ENCODE measurements at places on chromosomes 1 and 21. TPM values are rescaled to one million over a fixed set of nuclear protein-coding genes. Genes with fewer than 3 reads are reported as not detected.

NENF gene
- total RNA-seq = 37.6 TPM

TAS1R1 gene
- total RNA-seq = not detected

ASAP3 gene
- 0.35 TPM for total RNA-seq

PPIAL4G gene
- total RNA-seq = 0.26 TPM

GPX7 gene
- 15.3 TPM for total RNA-seq

LRRC3 gene
- 3.9 TPM for total RNA-seq

LRIF1 gene
- total RNA-seq = 21.3 TPM

KCNH1 gene
- not detected for total RNA-seq

CD52 gene
- total RNA-seq = 951 TPM

GRCh38 chr1:4602462-4603294, 51.7 kb upstream of the AJAP1 start:
- H3K4me1 ChIP-seq = no peaks in the 10 kb centered on the region
- H3K4me3 ChIP-seq = no peak overlapping the region

GRCh38 chr1:7991504-7992440, 30.3 kb downstream of the PARK7 start:
- no peak for DNase-seq
- no peak overlapping the region for H3K4me3 ChIP-seq
- no peak overlapping the region for H3K27ac ChIP-seq

DNA sequence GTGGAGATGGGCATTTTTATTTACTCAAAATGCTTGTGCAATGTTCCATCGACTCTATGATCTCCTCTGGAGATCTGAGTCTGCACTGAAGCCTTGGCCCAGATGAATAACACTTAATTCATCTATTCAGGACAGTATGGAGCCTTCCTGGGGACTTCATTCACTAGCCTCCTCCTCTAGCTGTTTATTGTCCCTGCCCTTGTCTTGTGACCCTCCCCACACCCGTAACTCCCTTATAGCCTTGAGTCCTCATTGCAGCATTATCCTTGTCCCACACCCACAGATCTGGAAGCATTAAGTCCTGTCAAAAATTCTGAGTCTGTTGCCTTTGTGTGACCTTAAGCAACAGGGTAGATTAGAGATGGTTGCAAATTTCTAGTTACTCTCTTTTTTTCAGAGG, 138.3 kb upstream of the LMO4 start:
- no peaks in the 10 kb centered on the region for H3K4me1 ChIP-seq
- no peak overlapping the region for H3K27ac ChIP-seq
- DNase-seq = no peak
- peaks cover 31% of the 10 kb centered on the region for H3K27me3 ChIP-seq
- H3K4me3 ChIP-seq = no peak overlapping the region

GRCh38 chr1:85607921-85608265, 27.3 kb downstream of the CCN1 start:
- no peaks in the 10 kb centered on the region for H3K27me3 ChIP-seq

DNA sequence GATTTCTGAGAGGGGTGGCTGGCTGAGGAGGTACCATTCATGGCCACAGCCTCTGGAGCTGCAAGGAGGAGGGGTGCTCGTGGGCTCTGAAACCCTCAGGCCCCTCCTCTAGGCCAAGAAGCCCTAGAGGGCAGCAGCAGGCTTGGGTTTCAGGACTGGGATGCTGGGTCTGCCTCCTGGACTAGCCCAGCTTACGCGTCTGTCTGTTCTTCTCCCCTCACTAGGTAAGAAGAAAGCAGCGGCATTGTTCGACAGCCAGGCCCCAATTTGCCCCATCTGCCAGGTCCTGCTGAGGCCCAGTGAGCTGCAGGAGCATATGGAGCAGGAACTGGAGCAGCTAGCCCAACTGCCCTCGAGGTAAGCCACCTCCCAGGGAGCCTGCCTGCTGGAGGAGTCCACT, 60.3 kb downstream of the TMEM53 start:
- H3K36me3 ChIP-seq = no peaks in the 10 kb centered on the region
- H3K27ac ChIP-seq = no peak overlapping the region
- peaks cover 3% of the 10 kb centered on the region for H3K27me3 ChIP-seq
- no peak for DNase-seq
- no peak overlapping the region for H3K4me3 ChIP-seq

- peak; percentile 39 for DNase-seq
- peaks cover 31% of the 10 kb centered on the region for H3K36me3 ChIP-seq
- peaks cover 45% of the 10 kb centered on the region for H3K4me1 ChIP-seq
- no peaks in the 10 kb centered on the region for H3K27me3 ChIP-seq
- H3K27ac ChIP-seq = no peak overlapping the region
Measured at GRCh38 chr1:206606867-206607266, 5.4 kb downstream of the EIF2D start.

- DNase-seq = no peak
- no peaks in the 10 kb centered on the region for H3K27me3 ChIP-seq
- H3K4me3 ChIP-seq = no peak overlapping the region
- H3K4me1 ChIP-seq = peaks cover under 1% of the 10 kb centered on the region
- no peaks in the 10 kb centered on the region for H3K36me3 ChIP-seq
Measured at GRCh38 chr1:239786464-239786863, 305.2 kb upstream of the FMN2 start.

DNA sequence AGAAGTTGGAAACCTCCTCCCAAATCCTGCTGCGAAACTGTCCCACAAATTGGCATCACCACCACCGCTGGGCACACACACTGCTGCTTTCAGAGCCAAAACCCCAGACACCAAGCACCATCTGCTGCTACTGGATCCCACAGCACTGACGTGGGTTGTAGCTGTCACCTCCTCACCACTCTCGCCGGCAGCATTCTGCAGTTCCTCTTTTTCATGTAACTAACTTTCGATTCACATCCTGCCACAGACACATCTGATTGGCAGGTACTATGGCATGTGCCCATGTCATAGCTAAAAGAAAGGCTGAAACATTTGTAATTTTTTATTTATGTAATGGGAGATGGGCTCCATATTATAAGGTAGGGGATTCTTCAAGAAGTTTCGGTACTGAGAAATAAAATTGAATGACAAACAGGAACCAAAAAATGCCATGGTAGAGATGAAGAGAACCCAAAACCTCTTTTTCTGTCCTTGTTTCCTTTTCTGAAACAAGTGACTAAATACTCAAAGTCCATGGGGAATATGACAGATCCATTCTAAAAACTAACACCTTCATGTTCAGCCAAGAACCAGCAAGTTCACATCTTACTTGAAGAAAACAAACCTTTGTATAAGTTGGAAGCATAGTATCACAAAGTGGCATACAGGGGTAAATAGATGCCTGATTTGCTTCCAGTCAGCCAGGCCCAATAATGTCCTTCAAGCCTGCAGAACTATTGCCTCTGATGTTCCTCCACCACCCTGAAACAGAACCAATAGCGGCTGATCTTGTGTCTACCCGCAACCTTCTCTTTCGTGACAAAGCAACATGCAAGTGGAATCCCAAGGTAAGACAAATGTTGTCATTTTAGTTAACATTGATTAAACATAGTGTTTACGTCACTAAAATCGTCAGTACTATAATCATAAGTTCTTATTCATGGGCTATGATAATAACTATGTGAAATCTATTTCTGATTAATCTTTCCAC, 26.6 kb upstream of the RGS13 start:
- peak; percentile 86 for DNase-seq
- no peaks in the 10 kb centered on the region for H3K27me3 ChIP-seq

- peak overlapping the region; percentile 62 for H3K27ac ChIP-seq
- no peak for DNase-seq
- no peaks in the 10 kb centered on the region for H3K27me3 ChIP-seq
Measured at GRCh38 chr1:224383218-224383617, 26.5 kb downstream of the CNIH4 start.

GRCh38 chr21:25813917-25814316, 79.1 kb downstream of the GABPA start:
- H3K36me3 ChIP-seq = no peaks in the 10 kb centered on the region
- no peak overlapping the region for H3K27ac ChIP-seq
- no peak for DNase-seq
- no peak overlapping the region for H3K4me3 ChIP-seq

DNA sequence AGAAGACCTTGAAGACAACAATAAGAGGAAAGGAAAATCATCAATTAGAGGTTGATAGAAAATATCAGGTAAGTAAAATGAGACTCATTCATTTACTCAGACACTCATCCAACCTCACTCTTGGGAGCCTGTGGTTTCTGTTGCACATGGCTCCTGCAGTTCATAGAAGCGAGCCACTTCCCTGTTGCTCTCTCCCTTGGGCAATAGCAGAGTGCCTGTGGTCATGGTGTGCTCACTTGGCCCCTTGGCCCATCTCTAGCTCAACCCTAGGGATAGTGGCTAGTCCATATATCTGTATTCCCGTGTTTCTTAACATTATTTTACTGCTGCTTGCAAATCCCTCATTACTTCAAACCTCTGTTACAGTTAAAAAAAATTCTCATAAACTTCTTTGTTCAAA, 368.6 kb downstream of the PTPRC start:
- H3K27ac ChIP-seq = no peak overlapping the region
- H3K4me1 ChIP-seq = peaks cover 34% of the 10 kb centered on the region
- no peak overlapping the region for H3K4me3 ChIP-seq
- peaks cover 3% of the 10 kb centered on the region for H3K27me3 ChIP-seq

DNA sequence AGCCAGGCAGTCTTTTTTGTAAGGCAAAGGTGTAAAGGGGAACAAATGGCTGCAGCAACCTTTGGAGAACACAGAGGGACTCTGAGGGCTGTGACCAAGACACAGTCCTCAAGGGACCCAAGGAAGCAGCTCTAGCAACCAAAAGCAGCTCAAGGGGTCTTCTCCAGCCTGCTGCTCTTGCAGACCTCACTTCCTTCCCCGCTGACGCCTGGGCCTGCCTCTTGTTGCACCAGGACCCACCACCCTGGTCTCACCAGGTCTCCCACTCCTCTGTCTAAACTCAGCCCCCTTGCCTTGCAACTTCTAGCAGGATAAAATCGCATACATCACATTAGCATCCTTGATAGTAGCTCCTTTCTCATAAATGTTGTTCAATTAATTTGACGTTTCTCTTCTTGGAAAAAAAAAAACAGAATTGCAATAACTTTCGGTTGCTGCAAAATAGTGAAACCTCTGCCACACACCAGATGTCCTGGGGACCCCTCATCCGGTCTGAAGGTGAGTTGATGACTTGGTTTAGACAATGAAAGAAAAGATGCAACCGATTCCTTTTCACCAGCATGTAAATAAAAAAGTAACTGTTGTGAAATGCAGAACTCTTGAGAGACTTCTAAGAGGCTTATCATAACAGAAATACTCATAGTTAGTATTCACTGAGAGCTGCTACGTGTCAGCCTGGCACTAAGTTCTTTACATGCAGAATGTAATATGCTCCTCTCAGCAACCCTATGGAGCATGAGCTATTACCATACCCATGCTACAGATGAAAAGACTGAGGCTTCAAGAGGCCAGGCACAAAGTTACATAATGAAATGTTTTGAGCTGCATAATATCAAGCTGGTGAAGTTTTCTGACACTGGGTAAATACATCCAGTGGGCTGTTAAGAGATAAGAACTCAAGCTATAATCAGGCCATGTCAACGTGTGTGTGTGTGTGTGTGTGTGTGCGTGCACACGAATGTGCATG, 58.5 kb downstream of the UMODL1 start:
- H3K4me3 ChIP-seq = no peak overlapping the region
- H3K27ac ChIP-seq = peak overlapping the region; percentile 75
- peak; percentile 62 for DNase-seq
- H3K4me1 ChIP-seq = peaks cover 24% of the 10 kb centered on the region
- no peaks in the 10 kb centered on the region for H3K36me3 ChIP-seq

DNA sequence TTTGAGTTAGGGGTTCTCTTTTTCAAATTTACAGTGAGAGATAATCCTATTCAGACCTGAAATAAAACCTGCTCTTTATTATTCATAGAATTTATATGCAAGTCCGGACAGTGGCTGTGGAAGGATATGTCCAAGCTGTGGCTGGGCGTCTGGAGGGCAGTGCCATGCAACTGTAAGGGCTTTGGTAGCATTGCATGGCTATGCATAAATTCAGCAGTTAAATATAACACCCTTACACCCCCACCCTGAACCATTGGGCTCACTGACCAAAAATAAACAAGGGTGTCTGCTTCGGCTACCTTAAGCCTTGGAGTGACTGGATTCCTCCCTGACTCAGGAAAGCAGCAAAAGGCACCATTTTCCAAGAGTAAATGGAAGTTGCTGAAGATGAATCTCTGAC, 5.4 kb downstream of the CHTOP start:
- H3K27me3 ChIP-seq = no peaks in the 10 kb centered on the region
- H3K4me3 ChIP-seq = no peak overlapping the region
- DNase-seq = no peak
- H3K27ac ChIP-seq = no peak overlapping the region
- H3K36me3 ChIP-seq = peaks cover 65% of the 10 kb centered on the region

- peaks cover 12% of the 10 kb centered on the region for H3K4me1 ChIP-seq
- H3K36me3 ChIP-seq = peaks cover 7% of the 10 kb centered on the region
- no peak overlapping the region for H3K27ac ChIP-seq
- H3K4me3 ChIP-seq = no peak overlapping the region
- peaks cover 50% of the 10 kb centered on the region for H3K27me3 ChIP-seq
Measured at GRCh38 chr1:172756024-172756423, 97.1 kb downstream of the FASLG start.

GRCh38 chr1:99700020-99700419, 54.1 kb downstream of the PALMD start:
- no peak overlapping the region for H3K4me3 ChIP-seq
- no peak for DNase-seq
- no peak overlapping the region for H3K27ac ChIP-seq
- peaks cover 9% of the 10 kb centered on the region for H3K4me1 ChIP-seq
- peaks cover 46% of the 10 kb centered on the region for H3K27me3 ChIP-seq

DNA sequence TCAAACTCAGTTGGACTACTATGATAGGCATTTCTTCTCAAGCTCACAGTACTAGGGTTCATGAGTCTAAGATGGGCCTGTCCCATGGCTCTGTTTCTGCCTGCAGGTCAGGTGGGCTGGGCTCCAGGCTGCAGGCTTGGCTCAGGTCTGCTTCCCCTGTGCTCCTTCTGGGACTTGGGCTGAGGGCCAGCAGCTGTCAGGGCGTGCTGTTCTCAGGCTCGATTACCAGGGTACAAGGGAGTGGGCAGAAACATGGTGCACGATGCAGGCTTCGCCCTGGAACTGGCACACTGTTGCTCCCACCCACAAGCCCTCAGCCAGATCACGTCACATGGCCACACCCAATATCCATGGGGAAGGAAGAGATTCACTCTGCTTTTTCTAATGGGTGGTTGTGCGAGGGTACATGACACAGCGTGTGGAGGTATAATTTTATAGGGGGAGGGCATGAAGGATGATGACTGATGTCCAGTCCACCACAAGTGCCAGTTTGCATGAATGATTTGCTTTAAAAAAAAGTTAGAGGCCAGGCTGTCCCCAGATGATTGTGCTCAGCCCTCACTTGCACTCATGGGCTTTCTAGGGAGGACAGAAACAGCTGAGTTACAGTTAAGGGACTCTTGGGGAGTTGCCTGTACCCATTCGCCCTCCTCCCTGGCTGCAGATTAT, 118.0 kb downstream of the ACTL8 start:
- H3K4me1 ChIP-seq = no peaks in the 10 kb centered on the region
- no peaks in the 10 kb centered on the region for H3K27me3 ChIP-seq
- no peak overlapping the region for H3K4me3 ChIP-seq

GRCh38 chr1:1527092-1527816, 13.2 kb downstream of the TMEM240 start:
- no peaks in the 10 kb centered on the region for H3K4me1 ChIP-seq
- no peak overlapping the region for H3K27ac ChIP-seq
- peaks cover 38% of the 10 kb centered on the region for H3K36me3 ChIP-seq

- H3K27ac ChIP-seq = no peak overlapping the region
- H3K36me3 ChIP-seq = no peaks in the 10 kb centered on the region
- DNase-seq = no peak
- no peak overlapping the region for H3K4me3 ChIP-seq
- peaks cover 4% of the 10 kb centered on the region for H3K27me3 ChIP-seq
Measured at GRCh38 chr1:162310337-162310736, 66.3 kb downstream of the SPATA46 start.

GRCh38 chr1:13900583-13900982, 200.6 kb downstream of the PRDM2 start:
- H3K27me3 ChIP-seq = peaks cover 13% of the 10 kb centered on the region
- no peak overlapping the region for H3K27ac ChIP-seq
- no peak for DNase-seq

All from activated CD8-positive, alpha-beta memory T cell treated with anti-CD3 and anti-CD28 coated beads, Interleukin-2, amount 10 ng/mL, durations not matched to agents 7 days and 5 days (primary cell).